ENCODE measurements at places on chromosomes 1 and 21.

DNA sequence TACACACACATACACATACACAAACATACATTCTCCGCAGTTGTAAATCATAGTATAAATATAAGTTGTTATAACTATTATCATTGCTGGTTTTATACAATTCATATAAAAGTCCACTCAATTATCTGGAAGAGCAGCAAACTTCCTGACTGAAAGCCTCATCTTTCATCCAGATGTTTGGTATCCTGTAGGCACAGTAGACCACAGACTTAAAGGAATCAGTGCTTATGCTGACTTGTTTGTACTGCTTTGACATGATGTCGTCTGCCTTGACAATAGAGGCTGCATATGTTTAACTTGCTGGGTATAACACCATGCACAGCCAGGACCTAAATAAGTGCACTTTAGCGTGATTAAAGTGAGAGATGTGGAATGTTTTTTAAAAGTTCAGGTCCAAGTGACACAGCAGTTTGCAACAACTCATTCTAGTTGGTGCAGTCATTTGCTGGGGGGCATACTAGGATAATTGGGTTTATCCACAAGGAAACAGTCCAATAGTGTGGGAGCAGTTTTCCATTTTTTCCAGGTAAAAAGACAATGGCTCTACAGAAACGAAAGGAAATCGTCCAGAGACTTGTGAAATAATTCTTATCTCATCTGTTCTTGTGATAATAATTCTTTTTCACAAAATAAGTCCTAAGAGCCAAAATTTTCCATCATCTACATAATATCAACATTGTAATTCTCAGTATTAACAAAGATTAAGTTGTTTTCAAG is 110.3 kb upstream of the TSPAN2 start:
- H3K27ac ChIP-seq, result no peak overlapping the region
- H3K4me3 ChIP-seq, result no peak overlapping the region

GRCh38 chr1:231625975-231626534 is 535 bp upstream of the DISC1 start:
- no peaks in the 10 kb centered on the region for H3K36me3 ChIP-seq
- DNase-seq, result no peak
- peak overlapping the region; percentile 96 for H3K4me3 ChIP-seq
- H3K27me3 ChIP-seq, result no peaks in the 10 kb centered on the region

- no peak overlapping the region for H3K27ac ChIP-seq
- no peaks in the 10 kb centered on the region for H3K27me3 ChIP-seq
- H3K4me1 ChIP-seq, result peaks cover 4% of the 10 kb centered on the region
- no peak for DNase-seq
- no peak overlapping the region for H3K4me3 ChIP-seq
- no peaks in the 10 kb centered on the region for H3K36me3 ChIP-seq
These were observed 7.0 kb downstream of the NPHP4 start for GRCh38 chr1:5985250-5985649.

GRCh38 chr1:220330265-220330664 is 58.0 kb upstream of the RAB3GAP2 start:
- DNase-seq, result peak; percentile 1
- no peaks in the 10 kb centered on the region for H3K36me3 ChIP-seq
- H3K4me3 ChIP-seq, result no peak overlapping the region
- no peak overlapping the region for H3K27ac ChIP-seq

- DNase-seq, result no peak
- H3K4me3 ChIP-seq, result no peak overlapping the region
- H3K27me3 ChIP-seq, result no peaks in the 10 kb centered on the region
- H3K27ac ChIP-seq, result no peak overlapping the region
These were observed 408.4 kb downstream of the NTNG1 start for GRCh38 chr1:107549152-107549810.

GRCh38 chr1:64555947-64556346 is 86.0 kb downstream of the CACHD1 start:
- H3K27ac ChIP-seq, result no peak overlapping the region
- H3K27me3 ChIP-seq, result no peaks in the 10 kb centered on the region
- no peak overlapping the region for H3K4me3 ChIP-seq
- H3K4me1 ChIP-seq, result no peaks in the 10 kb centered on the region

- peak; percentile 86 for DNase-seq
- no peaks in the 10 kb centered on the region for H3K36me3 ChIP-seq
- no peak overlapping the region for H3K27ac ChIP-seq
These were observed 28.7 kb downstream of the NBPF3 start for GRCh38 chr1:21468599-21468998.

DNA sequence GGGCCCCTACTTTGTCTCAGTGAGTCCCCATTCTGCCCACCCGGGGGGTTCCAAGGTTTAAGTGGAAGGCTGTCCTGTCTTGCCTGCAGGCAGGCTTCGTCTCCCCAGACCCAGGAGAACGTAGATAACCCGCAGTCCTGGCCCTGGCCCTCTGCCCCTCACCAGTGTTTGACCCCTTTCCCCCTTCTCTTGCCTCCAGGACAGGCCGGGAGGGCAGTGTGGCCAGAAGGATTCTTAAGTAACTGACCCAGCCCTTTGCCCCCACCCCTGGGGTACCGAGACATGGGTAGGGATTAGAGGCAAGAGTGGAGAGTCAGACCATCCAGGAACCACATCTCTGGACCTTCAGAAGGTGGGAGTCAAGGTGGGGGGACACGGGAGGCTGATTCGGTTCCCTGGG is 8.8 kb downstream of the TMEM222 start:
- H3K4me3 ChIP-seq, result no peak overlapping the region
- no peaks in the 10 kb centered on the region for H3K4me1 ChIP-seq
- no peak for DNase-seq
- H3K27me3 ChIP-seq, result no peaks in the 10 kb centered on the region
- H3K36me3 ChIP-seq, result peaks cover 80% of the 10 kb centered on the region
- no peak overlapping the region for H3K27ac ChIP-seq

DNA sequence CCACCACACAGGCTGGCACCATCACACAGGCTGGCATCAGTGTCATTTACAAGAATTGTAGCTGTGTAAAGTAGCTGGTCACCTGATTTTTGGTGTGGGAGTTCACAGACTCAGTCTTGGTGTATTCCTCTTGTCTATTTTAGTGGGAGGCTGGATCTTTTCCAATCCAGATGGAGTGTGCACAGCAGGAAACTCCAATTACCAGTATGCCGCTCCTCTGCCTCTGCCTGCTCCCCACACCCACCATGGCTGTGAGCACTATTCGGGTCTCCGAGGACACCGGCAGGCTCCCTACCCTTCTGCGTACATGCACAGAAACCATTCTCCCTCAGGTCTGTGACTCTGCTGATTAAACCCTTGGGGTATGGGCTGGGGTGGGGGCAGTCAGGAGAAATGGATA is 24.2 kb downstream of the TBX19 start:
- H3K27ac ChIP-seq, result no peak overlapping the region
- peaks cover 4% of the 10 kb centered on the region for H3K36me3 ChIP-seq
- no peak for DNase-seq
- no peaks in the 10 kb centered on the region for H3K27me3 ChIP-seq

- H3K4me3 ChIP-seq, result no peak overlapping the region
- no peak overlapping the region for H3K27ac ChIP-seq
- no peak for DNase-seq
- peaks cover 7% of the 10 kb centered on the region for H3K4me1 ChIP-seq
- H3K27me3 ChIP-seq, result no peaks in the 10 kb centered on the region
These were observed 20.8 kb upstream of the NPPB start for GRCh38 chr1:11879311-11880180.

- H3K4me3 ChIP-seq, result no peak overlapping the region
- H3K36me3 ChIP-seq, result no peaks in the 10 kb centered on the region
- peaks cover 2% of the 10 kb centered on the region for H3K4me1 ChIP-seq
- no peak for DNase-seq
- no peak overlapping the region for H3K27ac ChIP-seq
- H3K27me3 ChIP-seq, result peaks cover 19% of the 10 kb centered on the region
These were observed 3.9 kb downstream of the SH2D5 start for GRCh38 chr1:20728371-20729154.

DNA sequence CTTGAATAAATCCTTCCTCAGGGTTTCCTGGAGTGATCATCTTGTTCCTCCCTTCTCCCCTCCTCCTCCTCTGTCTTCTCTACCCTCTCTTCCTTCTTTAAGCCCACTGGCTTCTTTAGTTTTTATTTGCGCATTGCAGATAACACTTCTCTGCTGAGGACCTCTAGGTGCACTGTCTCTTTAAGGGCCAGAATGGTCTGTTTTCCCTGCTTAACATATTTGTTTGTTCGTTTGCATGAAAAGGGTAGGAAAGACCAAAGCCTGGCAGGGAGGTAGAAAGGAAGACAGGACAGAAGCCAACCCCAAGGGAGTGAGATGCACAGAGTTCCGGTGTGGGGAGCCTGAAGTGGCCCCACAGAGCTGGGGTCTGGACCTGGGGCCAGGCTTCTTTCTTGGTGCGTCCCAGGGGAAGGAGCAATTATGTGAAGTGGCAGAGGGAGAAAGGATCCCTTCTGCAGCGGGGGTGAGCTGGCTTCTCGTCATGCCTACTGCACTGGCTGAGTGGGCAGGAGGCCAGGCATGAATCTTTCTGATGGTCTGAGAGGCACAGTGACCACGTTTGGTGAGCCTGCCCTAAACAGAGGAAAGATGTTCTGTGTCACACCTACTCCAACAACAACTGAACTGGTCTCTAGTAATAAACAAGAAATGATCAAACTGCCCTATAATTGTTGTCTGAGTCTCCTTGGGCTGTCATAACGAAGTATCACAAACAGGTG is 232.7 kb downstream of the KCNJ6 start:
- no peak overlapping the region for H3K4me3 ChIP-seq
- H3K36me3 ChIP-seq, result no peaks in the 10 kb centered on the region
- DNase-seq, result no peak
- no peak overlapping the region for H3K27ac ChIP-seq
- H3K4me1 ChIP-seq, result peaks cover 12% of the 10 kb centered on the region

DNA sequence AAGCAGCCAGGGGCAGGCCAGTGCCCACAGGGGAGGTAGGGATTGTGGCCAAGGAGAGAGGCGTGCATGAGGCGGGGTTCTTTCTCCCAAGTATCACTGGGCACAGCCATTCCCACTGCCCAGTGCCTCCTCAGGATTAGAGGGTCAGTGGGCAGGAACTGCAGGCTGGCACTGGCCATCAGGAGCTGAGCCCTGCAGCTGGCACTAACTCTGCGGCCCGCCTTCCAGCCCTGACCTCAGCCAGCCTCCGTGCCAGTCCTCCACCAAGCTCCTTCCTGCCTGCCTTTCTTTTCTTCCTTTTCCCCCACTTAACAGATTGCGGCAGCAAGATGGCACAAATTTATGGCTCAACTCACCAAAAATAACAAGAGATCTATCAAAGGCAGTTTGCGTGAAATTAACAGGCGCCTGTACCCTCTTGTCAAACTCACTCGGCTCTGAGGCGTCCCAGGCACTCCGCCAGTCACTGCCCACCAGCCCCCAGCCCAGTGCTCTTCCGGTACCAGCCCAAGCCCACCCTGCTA is 11.1 kb downstream of the ADGRB2 start:
- no peaks in the 10 kb centered on the region for H3K27me3 ChIP-seq
- no peaks in the 10 kb centered on the region for H3K36me3 ChIP-seq
- H3K4me3 ChIP-seq, result no peak overlapping the region
- no peak overlapping the region for H3K27ac ChIP-seq
- peaks cover 35% of the 10 kb centered on the region for H3K4me1 ChIP-seq

- H3K36me3 ChIP-seq, result peaks cover 28% of the 10 kb centered on the region
- H3K4me3 ChIP-seq, result peak overlapping the region; percentile 44
- DNase-seq, result no peak
- no peaks in the 10 kb centered on the region for H3K27me3 ChIP-seq
- peaks cover 13% of the 10 kb centered on the region for H3K4me1 ChIP-seq
These were observed 2.9 kb downstream of the ZDHHC18 start for GRCh38 chr1:26829184-26829911.

DNA sequence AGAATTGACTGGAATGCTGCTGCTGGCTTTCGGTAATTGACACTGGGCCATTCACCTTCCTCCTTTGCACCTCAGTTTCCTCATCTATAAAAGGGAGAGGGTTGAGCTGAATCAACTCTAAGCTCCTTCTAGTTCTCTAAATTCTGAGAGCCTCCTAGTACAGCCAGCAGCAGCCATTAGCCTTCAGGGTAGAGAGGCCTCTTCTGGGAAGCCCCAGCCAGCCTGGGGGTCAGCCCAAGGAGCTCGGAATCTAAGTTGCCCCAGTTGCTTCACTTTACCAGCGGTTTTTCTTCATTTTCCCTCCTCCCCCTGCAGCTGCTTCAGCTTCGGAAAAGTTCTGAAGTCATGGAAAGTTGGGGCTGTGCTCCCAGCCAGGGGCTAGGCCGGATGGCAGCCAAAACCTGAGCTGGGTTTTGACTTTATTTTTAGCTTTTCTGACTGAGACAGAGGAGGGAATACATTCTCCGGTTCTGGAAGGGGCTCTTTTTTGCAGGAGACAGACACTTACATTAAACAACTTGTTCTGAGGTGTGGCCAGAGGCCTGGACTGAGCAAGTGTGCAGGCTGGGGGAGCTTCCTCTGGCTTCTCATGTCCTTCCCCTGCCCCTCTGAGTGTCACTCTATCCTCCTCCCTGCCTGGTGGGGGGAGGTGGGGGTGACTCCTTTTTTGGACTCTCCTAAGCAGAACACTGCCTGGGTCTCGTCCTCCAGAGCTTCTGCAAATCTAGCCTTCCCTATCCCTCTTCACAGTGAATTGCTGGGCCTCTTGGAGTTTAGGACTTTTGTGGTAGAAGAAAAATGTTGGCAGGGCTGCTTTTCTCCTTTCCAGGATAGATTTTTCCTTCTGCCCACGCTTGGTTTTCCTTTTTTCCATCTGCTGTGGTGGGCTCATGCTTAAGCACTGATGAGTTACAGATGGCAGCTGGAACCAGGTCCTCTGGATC is 14.4 kb downstream of the LMNA start:
- H3K27ac ChIP-seq, result no peak overlapping the region
- H3K36me3 ChIP-seq, result no peaks in the 10 kb centered on the region
- no peak for DNase-seq
- peaks cover 5% of the 10 kb centered on the region for H3K4me1 ChIP-seq

DNA sequence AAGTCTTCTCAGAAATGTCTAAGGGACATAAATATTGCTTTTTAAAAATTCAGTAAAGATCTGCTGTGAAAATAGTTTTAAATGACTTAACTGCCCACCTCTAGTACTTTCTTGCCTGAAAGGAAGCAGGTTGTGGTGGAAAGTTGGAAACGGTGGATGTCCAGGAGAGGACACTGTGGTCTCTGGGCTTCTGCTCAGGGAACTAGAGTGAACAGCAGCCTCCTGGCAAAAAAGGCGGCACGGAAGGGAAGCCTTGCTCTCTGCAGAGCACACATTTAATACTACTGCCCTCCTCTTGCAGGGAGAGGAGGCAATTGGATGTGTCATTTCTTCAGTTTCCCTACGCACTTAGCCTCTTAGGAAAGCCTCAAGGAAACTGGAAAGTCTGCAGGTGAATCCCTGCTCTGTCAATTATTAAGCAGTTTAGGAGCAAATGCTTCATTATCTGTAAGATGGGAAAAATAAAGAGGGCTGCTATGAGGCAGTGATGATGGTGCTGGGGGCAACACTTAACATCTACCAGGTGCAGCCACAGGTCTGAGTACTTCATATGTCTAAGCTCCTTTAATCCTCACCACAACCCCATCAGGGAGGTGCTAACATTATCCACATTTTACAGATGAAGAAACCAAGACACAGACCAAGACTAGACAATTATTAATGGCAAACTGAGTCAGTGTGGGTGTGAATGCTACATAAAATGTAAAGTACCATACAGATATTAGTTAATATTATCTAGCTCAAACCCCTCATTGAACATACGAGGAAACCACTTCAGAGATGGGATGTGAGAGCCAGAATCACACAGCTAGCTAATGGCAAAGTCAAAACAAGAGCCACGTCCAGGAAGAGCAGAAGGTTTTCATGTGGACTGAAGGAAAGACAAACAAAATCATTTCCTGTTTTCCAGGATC is 108.9 kb upstream of the ADAR start:
- no peak overlapping the region for H3K4me3 ChIP-seq
- H3K36me3 ChIP-seq, result no peaks in the 10 kb centered on the region
- DNase-seq, result no peak

GRCh38 chr1:12075195-12076114 is 12.4 kb downstream of the TNFRSF8 start:
- no peak for DNase-seq
- no peaks in the 10 kb centered on the region for H3K27me3 ChIP-seq
- H3K4me1 ChIP-seq, result peaks cover 10% of the 10 kb centered on the region
- H3K27ac ChIP-seq, result no peak overlapping the region
- H3K36me3 ChIP-seq, result no peaks in the 10 kb centered on the region
